GM20000 (cell line): ENCODE measurements at places on chromosomes 5 and 9.

DNA sequence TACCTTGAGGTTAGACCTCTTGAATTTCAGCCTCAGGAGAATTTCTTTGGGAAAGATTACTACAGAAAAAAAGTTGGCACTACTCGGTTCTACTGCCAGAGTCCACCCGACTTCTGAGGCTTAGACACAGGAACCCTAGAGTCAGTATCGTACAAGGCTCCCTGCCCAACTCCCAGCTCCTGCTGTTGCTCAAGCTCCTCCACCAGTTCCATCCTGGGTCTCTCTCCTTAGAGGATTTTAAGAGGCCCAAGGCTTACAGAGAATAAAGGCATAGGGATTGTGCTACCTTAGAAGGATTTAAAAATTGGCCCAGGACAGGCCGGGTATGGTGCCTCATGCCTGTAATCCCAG is 29.0 kb upstream of the SSBP2 start:
- no peak for DNase-seq

DNA sequence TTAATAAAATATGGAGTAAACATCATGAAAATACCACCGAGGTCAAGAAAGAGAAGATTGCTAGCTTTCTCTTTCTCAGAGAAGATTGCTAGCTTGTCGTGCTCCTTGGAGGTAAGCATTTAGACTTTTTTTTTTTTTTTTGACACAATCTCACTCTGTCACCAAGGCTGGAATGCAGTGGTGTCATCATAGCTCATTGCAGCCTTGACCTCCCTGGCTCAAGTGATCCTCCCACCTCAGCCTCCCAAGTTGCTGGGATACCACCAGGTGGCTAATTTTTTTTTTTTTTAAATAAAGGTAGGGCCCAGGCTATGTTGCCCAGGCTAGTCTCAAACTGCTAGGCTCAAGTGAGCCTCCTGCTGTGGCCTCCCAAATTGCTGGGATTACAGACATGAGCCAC is 26.3 kb upstream of the CPLANE1 start:
- DNase-seq = no peak

- no peak for DNase-seq
Measured at GRCh38 chr5:163409384-163409783, 28.0 kb upstream of the CCNG1 start.

GRCh38 chr5:90682278-90682677 is 123.7 kb downstream of the ADGRV1 start:
- DNase-seq = no peak

GRCh38 chr9:70532716-70533115 is 118.3 kb upstream of the KLF9 start:
- no peak for DNase-seq

DNA sequence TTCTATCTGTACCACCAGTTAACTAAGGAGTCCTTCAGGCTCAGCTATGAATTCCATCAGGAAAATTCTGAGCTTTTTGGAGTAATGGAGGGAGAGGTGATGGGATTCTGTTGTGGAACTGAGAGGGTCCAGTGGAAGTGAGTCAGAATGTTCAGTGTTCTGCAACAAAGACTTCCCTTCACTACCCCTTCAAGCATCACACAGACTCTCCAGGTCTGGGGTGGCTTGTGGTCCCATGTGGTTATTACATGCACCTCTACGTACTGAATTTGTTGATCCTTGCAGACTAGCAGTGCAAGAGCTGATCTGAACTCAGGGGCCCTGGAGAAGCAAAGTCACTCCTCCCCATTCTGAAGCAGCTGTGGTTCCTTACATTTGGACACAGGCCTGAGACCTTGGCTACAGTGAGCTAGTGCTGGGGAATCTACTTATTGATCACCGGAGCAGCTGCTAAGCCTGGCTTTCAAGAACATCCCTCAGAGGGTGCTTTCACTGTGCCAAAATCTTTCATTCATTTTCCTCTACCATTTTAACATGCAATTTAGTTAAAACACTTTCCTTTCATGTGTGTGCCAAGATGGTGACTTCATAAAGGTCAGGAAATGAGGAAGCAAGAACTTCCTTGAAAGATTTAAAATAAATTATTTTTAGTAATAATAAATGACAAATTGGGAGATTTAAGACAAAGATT is 75.0 kb upstream of the TNC start:
- no peak for DNase-seq

GRCh38 chr9:24090566-24090965 is 264.5 kb upstream of the ELAVL2 start:
- DNase-seq = no peak
